Dermis microvascular lymphatic vessel endothelial cell (primary cell): ENCODE measurements at places on chromosomes 3 and 15. TPM values are rescaled to one million over a fixed set of nuclear protein-coding genes. Genes with fewer than 3 reads are reported as not detected.
A peak's percentile ranks its signal among the peaks of the same experiment; 100 is the strongest.

- DNase-seq: no peak
These were observed 53.2 kb downstream of the SLTM start for GRCh38 chr15:58880320-58880719.

GRCh38 chr3:115814778-115815380 lies 191.6 kb downstream of the GAP43 start:
- peak; percentile 54 for DNase-seq

GRCh38 chr3:56144805-56145204 lies 323.5 kb downstream of the ERC2 start:
- DNase-seq: no peak

DNA sequence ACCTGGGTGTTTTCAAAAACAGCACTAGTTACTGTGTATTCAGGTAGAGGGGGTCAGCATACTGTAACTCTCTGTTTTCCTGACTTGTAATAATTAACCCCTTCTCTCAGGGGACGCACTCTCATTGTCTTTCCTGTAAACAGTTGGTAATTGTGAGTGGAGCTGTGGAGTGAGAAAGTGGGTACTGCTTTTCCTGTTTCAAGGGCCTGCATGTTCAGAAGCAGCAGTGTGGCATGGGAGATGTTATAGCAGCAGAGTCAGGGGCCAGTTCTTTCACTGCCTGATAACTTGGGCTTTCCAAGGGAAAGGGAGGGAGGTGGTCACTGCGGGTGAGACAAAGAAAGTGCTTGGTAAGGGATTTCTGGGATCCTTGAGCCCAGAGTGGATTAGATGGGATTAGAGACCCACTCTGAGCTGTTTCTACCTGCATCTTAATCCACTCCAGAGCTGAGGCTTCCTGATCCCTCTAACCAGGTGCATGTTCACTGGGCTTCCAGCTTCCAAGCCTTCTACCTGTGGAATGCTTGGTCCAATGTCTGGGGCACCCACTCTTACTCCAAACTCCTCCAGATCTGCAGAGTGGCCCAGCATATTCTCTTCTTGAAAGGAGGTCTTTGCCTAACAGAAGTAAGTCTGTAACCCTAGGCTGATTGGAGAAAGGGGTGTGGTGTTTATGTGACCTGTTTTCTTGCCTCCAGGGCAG lies 105.2 kb downstream of the RPLP1 start:
- DNase-seq: no peak

- no peak for DNase-seq
These were observed 48.8 kb downstream of the GLB1 start for GRCh38 chr3:33047842-33048834.

DNA sequence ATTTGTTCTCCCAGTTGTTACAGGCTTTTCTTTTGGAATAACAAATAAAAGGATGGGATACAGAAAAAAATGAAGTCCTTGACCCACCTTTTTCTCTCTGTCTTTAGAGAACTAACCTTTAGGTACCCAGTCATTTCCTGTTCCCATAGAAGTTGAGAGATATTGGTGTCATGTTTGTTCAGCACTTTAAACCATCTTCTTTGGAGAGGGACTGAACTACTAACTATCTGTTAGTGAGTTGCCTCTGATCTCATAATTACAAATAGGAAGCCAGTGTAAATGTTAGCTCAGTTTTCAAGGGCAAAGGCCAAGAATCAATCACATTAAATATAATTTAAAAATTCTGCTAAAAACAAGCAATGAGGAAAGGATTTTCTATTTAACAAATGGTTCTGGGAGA lies 72.9 kb upstream of the DCBLD2 start:
- no peak for DNase-seq

GRCh38 chr3:98750276-98750919 lies 12.7 kb upstream of the ST3GAL6 start:
- no peak for DNase-seq

- DNase-seq: no peak
These were observed 901 bp upstream of the CHST14 start for GRCh38 chr15:40469776-40470390.

DNA sequence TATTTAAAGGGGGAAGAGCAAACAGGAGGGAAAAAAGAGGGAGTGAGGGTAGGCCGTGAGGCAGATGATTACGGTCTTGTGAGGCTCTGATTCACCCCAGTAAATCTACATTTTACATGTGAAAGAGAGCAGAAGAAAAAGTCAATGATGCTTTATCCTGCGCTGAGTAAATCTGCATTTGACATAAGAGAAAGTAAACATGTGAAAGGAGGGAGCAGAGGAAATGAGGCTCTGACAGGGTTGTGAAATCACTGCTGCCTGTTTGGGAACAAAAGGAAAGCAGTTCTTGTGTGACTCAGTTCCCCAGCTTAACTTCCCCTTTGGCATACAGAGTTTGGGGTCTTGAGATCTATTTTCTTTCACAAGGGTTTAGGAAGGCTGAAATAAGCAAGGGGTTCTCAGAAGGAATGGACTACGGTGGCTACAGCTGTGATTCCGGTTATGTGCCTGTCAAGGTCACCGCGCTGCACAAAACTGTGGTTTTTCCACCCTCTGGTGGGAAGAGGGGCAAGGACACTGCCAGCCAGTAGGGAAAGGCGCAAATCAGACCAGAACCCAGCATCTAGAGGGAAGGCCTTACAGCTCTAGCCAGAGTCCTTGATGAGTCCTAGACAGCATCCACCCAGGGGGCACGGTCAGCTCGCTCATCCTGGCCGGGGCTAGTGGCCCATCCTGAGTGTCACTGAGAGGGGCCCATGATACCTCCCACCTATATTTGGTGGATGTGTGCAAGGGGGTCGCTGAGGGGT lies 18.9 kb upstream of the HCN4 start:
- DNase-seq: no peak

- no peak for DNase-seq
These were observed 610 bp downstream of the EPHB3 start for GRCh38 chr3:184561913-184562877.

DNA sequence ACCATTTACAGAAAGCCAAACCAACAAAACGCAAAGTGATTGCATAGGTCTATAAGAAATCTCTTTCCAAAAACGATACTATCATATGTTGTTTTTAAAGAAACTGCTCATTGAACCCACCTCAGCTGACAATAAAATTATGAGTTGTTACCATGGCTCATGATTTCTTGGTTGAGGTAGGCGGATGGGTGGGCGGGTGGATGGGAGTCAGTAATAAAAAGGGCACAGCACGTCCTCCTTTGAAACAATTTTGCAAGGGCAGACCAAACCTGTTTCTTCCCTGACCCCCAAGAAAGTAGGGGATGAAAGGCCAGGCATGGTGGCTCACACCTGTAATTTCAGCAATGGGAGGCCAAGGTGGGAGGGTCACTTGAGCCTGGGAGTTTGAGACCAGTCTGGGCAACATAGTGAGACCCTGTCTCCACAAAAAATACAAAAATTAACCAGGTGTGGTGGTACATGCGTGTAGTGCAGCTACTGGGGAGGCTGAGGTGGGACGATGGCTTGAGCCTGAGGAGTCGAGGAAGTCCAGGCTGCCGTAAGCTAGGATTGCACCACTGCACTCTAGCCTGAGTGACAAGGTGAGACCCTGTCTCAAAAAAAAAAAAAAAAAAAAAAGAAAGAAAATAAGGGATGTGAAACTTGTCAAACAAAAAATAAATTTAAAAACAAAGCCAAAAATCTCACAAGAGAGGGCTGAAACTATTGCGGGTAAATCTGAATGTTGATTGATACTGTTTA lies 2.1 kb downstream of the ABHD10 start:
- DNase-seq: no peak

DNA sequence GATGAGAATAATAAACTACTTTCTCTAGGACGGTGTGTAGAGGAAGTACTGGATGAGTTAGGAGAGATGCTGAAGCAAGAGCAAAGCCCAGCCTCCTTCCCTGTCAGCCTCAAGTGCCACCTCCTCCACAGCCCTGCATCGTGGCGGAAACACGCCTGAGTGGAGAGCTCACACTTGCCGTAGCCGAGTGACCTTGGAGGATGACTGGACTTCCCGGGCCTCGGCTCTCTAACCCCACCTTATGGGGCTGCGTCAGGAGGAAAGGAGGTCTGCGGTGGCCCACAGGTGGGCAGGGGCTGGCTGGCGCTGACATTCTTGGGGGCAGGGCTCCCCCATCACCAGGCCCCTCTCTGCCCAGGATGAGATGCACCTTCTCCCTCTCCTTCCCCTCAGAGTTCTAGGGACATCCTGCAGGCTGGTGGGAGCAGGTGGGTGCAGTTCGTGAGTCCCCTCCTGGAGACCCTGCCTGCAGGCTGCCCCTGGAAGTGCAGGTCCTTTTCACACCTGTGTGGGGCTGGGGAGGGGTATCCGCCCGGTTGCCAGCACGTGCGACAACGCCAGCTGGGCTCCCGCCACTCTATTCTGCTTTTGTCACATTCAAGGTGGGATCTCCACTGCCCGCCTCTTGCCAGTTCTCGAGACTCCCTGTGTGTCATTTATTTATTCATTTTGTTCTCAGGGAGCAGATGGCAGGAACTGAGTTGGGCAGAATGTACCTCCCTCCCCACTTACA lies 175.2 kb downstream of the MEGF11 start:
- no peak for DNase-seq

DNA sequence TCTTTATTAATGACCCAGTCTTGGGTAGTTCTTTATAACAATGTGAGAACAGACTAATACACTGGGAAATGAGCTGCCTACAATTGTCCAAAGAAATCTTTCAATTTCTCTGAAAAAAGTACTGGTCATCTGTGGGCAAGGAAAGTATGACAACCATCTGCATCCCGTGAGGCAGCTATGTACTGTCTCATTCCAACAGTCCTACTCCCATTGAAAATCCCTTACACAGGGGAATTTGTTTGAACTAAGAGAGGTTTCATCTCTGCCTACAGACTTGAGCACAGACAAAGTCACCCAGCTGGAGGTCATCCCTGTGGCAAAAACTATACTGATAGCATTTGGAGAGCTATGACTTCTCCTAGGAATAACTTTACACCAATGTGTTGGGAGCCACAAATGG lies 27.1 kb downstream of the SHC4 start:
- DNase-seq: no peak

DNA sequence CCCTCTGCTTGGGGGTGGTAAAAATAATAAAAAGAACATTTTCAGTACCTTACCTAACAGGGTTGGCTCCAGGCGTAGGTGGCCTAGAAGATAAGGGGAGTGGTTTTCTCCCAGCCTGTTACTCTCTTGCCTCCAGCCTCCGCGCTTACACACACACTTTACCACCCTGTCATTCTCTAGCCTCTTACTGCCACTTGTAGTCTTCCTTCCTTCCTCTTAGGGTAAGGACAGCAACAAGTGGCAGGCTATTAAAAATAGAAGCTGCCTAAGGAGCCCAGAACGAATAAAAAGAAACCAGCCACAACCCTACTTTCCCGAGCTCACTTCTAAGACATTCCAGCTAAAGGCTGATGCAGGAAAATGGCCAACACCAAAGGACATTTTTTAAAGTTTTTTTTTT lies 9.6 kb upstream of the LIPH start:
- DNase-seq: no peak

- no peak for DNase-seq
These were observed 2.3 kb downstream of the ANXA2 start for GRCh38 chr15:60395276-60396011.

GRCh38 chr15:48671103-48672022 lies 25.9 kb upstream of the FBN1 start:
- no peak for DNase-seq

- no peak for DNase-seq
These were observed 127.4 kb downstream of the EDEM1 start for GRCh38 chr3:5314897-5315296.

DNA sequence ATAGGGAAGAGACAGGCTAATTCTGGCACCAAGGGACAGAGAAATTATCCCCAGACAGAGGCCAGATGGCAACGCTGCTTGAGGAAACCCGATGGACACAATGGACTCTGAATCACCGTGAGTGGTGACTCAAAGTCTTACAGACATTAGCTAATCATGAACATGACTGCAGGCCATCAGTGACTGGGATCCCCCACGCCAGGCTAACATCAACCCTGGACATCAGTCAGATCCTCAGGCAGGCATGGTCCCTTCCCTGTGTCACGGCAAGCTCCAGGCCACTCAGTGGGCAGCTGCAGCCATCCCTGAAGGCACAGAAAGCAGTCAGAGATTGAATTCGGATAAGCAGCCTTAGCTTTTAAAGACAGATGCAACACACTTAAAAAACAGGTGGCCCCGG lies 23.8 kb upstream of the OXTR start:
- peak; percentile 34 for DNase-seq

GRCh38 chr15:77676569-77677375 lies 44.1 kb upstream of the LINGO1 start:
- DNase-seq: no peak

- no peak for DNase-seq
These were observed 33.9 kb upstream of the TOPBP1 start for GRCh38 chr3:133695560-133696171.

GRCh38 chr15:89333959-89334509 lies 590 bp downstream of the POLG start:
- DNase-seq: peak; percentile 12

DNA sequence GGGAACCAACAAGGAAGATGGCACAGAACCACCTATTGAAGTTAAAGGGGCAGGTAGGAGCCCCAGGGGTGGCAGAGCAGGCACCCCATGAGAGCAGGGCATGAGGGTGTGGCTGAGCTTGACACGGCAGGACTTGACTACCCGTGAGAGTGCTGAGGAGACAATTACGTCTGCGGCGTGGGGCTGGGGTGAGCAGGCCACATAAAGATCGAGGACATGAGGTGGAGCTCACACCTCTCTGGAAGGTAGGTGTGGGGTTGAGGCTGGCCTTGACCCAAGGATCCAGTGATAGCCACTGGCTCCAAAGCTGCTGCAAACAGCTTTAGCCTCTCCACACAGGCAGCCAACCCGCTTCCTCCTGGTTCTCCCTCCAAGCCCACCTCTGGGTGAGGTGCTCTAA lies 64.5 kb downstream of the PCSK6 start:
- DNase-seq: no peak

DNA sequence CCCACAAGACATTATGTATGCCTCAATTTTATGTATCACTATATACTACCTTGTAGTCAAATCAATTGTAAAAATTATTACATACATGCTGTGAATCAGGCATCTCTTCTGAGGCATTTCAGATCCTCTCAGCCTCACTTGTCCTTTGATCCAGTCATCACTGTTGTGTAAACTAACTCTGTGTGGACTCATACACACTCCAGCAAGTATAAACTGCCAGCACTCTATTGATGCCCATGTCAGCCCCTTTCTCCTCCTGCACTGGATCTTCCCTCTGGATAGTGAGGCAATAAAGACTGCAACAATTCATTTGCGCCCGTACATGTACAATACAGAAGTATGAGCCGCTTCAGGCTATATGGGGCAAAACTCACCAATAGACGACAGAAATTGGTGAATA lies 364.7 kb upstream of the TGFBR2 start:
- no peak for DNase-seq

Gene SLC35A5
- total RNA-seq: 25.7 and 33.5 TPM in 2 replicates

Gene EID1
- total RNA-seq: 122 and 133 TPM in 2 replicates

Gene P2RY1
- 0.38 and 0.51 TPM in 2 replicates for total RNA-seq

Gene CADM2
- not detected in 2 replicates for total RNA-seq

Gene LSAMP
- total RNA-seq: not detected in 2 replicates

Gene GP5
- total RNA-seq: 0.13 TPM in 2 replicates

Gene LCMT2
- 2.8 and 6.1 TPM in 2 replicates for total RNA-seq

Gene RYR3
- total RNA-seq: not detected in 2 replicates

Gene ZDHHC3
- total RNA-seq: 55.8 and 94.1 TPM in 2 replicates

Gene CCDC14
- 9.1 and 11.3 TPM in 2 replicates for total RNA-seq

Gene CFAP20DC
- 0.77 and 0.89 TPM in 2 replicates for total RNA-seq

Gene ZNF654
- total RNA-seq: 10.1 and 10.3 TPM in 2 replicates

Gene TTLL13
- total RNA-seq: under 0.01 and 0.13 TPM in 2 replicates

Gene CLDN11
- 77.5 and 185 TPM in 2 replicates for total RNA-seq
